ENCODE measurements at places on chromosomes 2 and 18.

DNA sequence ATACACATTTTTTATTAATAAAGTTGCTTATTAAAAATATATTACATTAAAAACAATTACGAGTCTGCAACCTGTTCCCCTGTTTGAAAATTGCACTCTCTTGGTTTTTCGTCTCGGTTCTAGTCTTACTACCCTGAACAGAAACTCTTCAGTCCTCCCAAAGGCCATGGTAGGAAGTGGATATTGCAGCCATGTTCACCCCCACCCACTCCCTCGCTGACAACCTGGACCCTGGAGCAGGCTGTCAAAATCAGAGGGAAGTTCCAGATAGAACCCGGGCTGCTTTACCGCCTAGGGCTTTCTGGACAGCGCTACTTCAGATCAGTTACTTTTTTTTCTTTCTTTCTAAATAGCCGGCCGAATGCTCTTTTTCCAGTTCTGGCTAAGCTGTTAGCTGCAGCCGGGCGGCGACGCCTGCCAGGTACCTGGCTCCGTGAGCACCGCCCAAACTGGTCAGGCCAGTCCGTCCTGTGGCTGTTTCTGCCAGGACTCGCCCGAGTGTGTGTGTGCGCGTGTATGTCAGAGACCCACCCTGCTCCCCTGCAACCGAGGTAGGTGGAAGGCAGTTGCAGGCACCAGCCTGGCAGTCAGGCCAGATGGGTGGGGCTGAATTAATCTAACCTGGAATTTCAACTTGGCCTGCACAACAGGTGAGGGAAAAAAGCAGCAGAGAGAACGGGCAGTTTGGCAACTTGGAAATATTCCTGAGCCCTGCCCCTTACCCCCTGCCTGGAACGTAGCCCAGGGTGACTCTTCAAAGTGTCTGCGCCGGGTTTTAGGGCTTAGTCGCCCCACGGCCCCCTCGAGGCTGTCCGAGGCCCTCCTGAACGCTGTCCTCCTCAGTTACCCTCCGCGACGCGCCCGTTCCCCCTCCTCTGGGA is 1.1 kb upstream of the TET3 start:
- DNase-seq: no peak

DNA sequence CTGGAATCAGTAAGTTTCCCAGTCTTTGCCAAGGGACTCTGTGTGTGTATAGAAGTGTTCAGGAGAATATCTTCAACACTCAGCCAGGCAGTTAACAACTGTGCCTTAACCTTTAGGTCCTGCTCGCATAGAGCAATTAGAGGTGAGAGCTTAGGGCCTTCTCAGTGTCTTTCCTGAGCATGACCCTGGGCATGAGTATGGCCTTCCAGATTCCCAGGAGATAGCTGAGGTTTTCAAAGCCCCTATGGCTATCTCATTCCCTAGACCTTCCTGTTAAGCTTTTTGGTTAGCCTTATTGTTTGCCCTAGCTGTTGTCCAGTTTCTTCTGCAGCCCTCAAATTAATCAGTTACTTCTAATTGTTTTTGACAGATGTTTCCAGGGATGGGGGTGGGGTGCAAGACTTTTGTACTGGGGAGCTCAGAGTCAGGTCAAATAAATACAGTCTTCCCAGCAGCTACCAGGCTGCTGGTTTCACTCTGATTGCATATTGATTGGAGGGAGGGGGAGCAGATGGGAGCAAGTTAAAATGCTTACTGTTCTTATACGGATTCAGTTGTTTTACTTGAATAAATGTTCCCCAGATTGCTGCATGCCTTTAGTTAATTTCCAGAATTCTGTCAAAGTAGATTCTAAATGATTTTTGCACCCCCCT is 23.1 kb downstream of the PDK1 start:
- no peak for DNase-seq

DNA sequence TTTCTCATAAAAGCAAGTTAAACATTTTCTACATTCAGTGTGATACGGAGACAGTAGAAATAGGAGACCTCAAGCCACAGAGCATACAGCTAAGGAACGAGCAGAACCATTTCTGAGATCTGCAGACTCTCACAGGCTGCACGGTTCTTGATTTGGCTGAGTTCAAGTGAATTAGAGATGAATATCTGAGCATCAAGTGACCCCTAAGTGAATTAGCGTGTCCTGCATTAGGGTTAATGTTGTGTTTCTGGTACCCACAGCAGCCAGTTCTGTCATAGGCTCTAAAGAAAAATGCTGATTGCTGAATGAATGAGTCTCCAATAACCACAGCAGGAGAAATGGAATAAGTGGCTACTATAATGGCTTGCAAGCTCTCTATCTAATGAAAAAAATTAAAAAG is 265.9 kb upstream of the SYT4 start:
- DNase-seq: no peak

DNA sequence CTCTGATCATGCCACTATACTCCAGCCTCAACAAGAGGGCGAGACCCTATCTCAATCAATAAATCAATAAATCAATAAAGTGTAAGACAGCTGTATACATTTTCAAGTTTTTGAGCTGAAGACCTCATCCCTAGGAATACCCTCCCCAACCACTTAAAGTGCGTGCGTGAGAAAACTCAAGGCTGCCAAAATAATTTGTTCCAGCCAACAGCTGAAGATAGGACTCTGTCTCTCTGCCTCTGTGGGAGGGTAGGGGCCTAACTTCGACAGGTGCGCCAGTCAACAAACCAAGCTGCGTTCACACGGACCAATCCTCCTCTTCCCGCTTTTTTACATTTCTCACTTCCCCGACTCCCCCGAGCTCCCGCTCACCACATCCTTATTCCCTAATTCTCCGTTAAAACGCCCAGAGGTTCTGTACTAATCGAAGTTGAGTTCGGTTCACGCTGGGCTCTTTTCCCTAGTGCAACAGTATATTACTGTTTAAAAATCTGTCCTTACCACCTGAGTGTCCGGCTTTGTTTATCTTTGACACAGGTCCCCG is 618 bp downstream of the POLR2D start:
- DNase-seq: no peak

DNA sequence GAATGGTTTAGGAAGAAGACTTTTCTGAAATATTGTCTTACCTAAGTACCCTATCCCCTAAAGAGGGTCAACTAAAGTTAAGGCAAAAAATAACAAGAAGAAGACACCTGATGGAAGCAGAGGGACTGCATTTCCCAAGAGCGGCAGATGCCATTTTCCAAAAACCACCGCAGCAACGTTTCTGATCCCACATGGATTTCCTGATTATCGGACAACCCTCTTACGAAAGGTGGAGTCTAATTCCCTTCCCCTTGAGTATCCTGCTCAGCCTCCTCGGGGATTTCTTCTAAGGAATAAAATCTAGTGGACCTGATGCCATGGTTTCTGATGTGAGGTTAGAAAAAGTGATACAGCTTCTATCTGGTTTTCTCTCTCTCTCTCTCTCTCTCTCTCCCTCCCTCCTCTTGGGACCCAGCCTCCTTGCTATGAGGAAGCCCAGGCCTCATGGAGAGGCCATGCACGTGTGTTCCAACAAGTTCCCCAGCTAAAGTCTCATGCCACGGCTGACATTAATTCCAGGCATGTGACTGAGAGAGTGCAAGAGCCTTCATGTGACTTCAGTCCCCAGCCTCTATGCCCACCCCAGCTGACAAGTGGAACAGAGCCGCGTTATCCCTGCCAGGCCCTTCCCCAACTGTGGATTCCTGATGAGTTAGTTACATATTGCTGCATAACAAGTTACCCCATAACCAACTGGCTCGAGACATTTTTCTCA is 150.3 kb downstream of the SMAD2 start:
- no peak for DNase-seq

- DNase-seq: no peak
Observed at GRCh38 chr2:1993711-1994682, 249.7 kb upstream of the PXDN start.

GRCh38 chr2:61471905-61472805 is 1.3 kb upstream of the USP34 start:
- DNase-seq: no peak

- no peak for DNase-seq
Observed at GRCh38 chr18:76557026-76557575, 62.1 kb upstream of the ZNF516 start.

DNA sequence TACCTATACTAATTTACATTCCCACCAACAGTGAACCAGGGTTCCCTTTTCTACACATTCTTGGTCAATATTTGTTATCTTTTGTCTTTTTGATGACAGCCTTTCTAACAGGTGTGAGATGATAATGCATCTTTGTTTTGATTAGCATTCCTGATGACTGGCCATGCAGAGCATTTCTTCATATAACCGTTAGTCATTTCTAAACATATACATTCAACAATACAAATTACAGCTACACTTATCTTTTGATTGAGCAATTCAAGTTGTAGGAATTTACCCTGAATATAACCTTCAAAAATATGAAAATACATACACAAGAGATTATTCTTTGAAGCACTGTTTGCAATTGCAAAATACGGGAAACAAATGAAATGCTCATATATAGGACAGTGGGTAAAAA is 94.9 kb downstream of the TMEM131 start:
- DNase-seq: no peak

GRCh38 chr2:46148369-46148736 is 148.9 kb upstream of the EPAS1 start:
- no peak for DNase-seq

DNA sequence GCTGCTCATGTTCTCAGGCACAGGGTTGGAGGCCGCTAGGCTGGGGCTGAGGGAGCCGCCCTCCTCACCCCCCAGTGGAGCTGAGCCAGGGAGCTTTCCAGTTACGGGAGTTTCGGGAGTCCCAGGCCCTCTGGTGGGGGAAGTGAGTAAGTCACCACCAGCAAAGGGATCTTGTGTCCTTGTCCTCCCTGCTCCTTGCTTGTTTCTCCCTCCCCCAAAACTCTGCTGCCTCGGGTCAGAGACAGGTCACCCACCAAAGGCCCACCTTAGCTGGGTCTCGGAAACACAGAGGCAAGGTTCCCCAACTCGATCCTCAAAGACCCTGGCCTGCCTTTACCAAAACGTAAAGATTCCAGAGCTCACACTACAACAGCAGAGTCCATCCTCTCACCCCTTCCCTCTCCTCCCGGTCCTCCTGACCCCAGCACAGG is 60.5 kb upstream of the POMC start:
- DNase-seq: no peak

- no peak for DNase-seq
Observed at GRCh38 chr2:85695121-85695520, 963 bp downstream of the GNLY start.

DNA sequence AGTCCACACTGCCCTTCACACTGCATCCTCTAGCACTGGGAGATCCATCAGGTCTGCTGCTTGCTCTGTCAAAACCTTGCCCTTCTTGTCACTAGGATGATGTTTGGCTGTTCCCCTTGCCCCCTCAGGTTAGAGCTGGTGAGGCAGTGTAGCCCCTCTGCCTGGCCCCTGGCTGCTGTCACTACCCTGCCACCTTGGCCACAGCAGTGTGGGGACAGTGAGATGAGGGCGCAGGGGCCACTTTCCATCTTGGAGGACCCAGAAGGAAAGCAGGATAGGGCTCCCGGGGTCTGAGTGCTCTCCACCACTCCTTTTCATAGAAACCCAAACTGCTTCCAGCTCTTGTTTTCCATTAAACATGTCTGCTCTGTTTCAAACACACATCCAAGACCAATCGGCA is 19.9 kb downstream of the THSD7B start:
- DNase-seq: no peak

DNA sequence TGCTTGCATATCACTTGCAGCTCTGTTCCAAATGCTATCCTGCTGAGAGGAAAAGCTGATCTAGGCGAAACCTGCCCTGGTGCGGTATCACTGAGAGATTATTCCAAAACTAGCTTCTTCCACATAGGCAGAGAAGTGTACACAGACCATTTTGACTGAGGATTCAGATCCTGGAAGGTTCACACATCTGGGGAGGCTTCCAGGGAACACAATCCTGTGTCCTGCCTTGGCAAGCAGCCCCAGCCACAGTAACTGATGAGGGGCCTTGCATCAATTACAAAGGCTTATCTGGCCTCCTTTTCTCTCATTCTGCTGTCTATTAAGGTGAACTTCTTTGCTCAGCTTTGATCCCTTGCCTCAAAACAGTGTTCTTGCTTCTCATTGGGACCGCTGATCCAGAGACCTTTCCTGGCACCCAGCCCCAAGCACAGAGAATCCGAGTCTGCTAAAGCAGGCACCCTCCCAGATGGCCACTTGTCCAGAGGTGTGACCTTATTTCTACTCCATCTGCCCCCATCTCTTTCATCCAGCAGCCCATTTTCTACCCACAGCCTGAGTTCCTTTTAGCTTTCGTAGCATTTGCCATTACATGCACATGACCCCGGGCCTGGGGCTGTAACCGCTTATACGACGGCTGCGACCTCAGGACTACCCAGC is 52.3 kb upstream of the ZFP36L2 start:
- no peak for DNase-seq

DNA sequence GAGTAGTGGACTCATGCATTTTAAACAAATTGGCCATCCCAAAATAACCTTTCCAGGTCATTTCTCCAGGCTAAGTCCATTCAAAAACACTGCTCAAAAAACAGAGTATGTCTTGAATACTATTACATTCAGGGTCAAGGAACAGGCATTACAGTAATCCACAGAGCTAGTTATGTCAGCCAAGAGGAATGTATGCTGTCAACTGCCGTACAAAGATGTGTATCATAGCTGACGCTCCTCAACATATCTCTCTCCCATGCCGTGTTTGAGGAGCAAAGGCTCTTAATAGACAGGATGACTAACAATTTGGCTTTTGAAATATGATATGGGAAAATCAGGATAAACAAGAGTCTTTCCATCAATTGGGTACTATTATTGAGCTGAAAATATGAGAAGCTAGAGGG is 68.8 kb upstream of the KCTD1 start:
- no peak for DNase-seq

DNA sequence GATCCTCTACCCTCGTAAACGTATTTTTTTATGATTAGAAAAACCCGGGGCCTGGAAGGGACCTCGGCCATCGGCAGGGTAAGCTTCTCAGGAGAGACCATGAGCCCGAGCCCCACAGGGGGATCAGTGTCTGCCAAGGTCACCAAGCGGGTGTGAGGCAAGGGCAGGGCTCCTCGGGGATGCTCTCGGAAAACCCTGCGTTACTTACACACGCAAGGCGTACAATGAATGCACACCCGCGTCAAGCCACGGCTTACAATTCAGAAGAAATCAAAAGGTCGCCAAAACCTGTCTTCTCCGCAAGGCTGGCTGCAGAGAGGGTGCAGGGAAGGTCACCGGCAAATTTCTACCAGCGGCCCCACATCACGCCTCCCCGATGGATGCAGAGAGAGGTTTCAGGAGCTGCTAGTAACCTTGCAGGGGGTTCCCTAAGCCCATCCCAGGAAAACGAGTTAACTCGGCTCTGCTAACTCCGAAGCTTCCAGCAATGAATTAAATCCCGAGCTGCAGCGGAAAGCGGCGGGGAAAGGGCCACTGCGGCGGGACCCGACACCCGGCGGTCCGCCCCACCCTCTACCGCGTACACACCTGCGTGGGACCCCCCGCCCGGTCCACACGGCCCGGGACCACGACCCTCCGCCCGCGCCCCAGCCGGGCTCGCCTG is 638 bp downstream of the ST3GAL5 start:
- DNase-seq: peak; percentile 9

All from activated CD4-positive, alpha-beta T cell treated with anti-CD3 and anti-CD28 coated beads, Interleukin-2, amount 50 U/mL, for 24 hours (primary cell).